ENCODE measurements at places on chromosomes 12 and 14.

DNA sequence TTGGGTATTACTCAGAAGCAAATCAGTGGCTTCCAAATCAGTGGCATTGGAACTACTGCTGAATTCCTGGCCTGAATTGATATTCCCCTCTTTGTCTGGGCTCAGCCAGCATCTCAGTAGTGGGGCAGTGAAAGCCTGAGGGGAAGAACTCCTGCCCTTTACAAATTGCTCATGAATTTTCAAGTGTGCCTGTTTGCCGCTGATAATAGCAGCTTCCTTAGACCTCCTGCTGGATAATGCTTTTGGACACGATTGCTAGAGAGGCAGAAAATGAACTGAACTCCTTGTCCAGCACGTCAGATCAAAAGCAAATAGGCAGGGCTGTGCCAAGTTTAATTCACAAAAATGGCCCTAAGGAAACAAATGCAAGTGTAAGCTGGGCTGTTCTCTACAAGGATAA lies 91.3 kb upstream of the GZMB start:
- DNase-seq: no peak

DNA sequence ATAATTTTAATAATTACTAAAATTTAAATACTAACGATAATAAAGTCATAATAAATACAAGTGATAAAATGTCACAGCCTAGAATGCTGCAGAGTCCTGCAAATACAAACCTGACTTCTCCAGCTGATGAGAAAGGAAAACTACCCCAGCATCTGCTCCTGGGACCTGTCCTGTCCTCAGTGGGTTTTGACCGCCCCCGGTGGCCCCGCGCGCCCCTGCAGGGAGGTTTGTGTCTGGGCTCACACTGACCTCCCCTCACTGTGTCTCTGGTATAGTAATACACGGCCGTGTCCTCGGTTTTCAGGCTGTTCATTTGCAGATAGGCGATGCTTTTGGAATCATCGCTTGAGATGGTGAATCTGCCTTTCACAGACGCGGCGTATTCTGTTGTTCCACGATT lies 1139.4 kb downstream of the TMEM121 start:
- DNase-seq: no peak

DNA sequence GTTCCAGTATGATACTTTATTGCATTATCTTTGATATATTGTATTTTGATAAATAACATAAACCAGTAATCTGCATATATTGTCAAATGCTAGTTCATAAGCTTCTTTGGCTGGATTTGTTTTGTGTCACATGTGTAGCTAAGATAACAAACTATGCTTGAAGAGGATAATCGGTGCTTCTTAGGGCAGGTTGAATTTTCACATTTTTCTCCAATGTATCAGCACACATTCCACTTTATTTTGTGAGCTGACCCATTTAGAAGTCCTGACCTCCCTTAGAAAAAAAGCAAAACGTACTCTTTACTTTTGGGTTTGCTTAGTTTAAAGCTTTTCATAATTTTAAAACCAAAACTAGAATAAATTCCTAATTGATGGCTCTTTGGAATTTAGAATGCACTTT lies 277.7 kb upstream of the DDHD1 start:
- no peak for DNase-seq

DNA sequence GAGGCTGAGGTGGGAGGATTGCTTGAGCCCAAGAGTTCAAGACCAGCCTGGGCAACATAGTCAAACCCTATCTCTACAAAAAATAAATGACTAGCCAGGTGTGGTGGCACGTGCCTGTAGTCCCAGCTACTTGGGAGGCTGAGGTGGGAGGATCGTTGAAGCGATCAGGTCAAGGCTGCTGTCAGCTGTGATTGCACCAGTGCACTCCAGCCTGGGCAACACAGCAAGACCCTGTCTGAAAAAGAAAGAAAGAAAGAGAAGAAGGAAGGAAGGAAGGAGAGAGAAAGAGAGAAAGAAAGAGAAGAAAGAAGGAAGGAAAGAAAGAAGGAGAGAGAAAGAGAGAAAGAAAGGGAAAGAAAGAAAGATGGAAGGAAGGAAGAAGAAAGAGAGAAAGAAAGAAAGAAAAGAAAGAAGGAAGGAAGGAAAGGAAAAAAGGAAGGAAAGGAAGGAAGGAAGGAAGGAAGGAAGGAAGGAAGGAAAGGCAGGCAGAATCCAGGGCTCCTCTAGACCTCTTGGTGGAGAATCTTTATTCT lies 71.5 kb upstream of the FBRSL1 start:
- no peak for DNase-seq

GRCh38 chr12:92771001-92771400 lies 68.2 kb downstream of the PLEKHG7 start:
- DNase-seq: no peak

DNA sequence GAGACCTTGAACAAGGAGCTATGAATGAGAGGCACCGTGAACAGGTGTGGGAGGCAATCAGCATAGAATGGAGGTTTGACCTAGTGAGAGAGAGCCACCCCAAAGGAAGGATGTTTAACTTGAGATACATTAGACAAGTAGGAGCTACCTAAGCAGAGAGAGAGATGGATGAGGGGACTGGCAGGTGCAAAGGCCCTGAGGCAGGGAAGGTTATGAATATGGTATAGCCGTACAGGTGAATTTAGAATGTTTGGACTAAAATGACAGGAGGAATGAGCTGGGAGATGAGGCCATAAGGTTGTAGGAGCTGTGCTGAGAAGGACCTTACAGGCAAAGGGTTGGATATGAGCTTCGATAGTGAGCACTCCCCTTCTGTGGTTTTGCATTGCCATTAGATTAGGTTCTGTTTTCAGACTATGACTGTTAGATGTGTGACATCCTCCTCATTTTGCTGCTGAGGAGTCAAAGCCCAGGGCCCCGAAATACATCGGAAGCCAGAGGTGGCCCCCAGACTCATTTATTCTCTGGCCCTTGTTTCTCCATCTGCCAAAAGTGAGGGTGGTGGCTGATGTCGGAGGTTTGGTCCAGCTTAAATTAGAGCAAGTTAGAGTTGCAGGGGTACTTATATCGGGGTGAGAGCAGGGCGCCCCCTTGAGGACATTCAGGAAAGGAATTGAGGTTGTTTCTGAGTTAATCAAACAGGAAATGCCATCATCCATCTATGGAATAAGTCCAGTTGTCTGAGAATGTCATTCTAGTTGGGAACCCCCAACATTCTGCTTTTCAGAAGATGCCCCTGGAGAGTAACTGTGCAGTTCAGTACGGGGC lies 29.4 kb downstream of the SLC24A4 start:
- peak; percentile 55 for DNase-seq

- peak; percentile 67 for DNase-seq
These were observed 8.8 kb upstream of the BICDL1 start for GRCh38 chr12:119980242-119980641.

DNA sequence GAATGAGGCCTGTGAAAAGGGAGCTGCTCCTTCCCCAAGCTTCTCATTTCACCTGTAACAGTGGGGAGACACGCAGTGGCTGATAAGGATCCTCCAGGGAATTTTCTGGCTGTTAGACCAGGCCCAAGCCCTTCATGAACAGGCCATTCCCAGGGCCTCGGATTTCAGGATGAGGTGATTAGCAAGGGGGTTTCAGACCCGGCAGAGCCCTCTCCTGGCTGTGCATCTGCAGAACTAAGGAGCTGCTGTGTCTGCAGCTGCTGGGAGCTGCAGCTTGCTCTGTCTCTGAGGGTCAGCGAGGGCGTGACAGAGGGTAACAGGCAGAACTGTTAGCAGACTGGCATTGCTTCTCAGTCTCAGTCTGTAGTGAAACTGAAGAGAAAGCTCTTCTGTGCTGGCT lies 110.4 kb downstream of the KCNA5 start:
- no peak for DNase-seq

DNA sequence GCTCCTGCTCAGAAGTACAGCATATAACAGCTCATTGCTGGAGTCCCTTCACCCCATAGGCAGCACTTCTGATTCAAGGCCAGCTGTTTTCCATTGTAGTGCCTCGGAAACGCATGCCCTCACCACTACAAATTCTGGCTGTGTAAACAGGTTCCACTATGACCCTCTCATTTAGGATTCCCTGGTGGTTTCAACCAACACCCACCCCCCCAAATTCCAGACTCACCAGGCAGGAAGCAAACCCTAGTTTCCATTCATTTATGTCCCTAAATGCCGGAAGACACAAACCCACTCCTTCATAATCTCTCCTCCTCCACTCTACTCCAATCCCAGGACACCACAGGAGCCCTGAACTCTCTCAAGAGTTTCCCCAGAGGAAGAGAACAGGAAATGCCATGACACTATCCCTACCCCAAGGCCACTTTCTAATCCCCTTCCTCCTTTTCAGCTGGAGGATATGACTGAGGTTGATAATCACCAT lies 75.9 kb upstream of the TMPO start:
- no peak for DNase-seq

DNA sequence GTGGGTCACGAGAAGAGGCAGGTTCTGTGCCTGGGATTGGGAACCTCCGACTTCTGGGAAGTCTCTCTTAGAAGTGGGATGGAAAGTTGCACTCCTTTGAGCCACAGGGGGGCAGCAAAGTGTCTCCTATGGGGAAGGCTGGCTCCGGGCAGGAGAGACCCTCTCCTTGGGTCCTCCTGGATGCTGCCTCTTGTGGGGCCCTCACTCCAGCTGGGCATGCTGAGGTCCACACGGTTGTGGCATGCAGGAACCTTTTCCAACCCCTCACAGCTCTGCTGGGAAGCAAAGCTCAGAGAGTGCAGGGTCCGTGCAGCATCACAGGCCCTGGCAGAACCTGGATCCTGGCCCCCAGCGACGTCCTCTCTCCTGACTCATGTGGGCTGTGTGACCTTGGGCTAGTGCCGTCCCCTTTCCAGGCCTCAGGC lies 17.4 kb downstream of the SDSL start:
- DNase-seq: no peak

- DNase-seq: no peak
These were observed 10.1 kb upstream of the RPS6KA5 start for GRCh38 chr14:91070572-91070971.

GRCh38 chr12:60106214-60106613 lies 510.4 kb downstream of the SLC16A7 start:
- DNase-seq: no peak

DNA sequence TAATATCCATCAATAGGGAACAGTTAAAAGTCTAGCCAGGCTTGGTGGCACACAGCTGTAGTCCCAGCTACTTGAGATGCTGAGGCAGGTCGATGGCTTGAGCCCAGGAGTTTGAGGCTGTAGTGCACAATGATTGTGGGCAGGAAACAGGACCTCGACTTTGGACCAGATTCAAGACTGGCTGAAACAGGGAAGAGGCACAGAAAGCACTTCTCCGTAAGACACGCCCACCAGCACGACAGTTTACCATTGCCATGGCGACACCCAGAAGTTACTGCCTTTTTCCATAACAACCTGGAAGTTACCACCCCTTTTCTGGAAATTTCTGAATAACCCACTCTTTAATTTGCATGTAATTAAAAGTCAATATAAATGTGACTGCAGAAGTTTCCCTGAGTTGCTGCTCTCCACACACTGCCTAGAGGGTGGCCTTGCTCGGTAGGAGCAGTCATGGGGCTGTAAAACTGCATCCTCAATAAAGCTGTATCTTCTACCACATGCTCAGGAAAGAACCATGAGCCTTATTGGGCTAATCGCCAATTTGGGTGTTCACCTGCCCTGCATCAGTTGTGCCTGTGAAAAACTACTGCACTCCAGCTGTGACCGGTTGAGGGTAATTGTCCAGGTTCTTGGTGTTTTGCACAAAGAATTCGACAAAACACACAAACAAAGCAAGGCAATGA lies 4.6 kb upstream of the LRRC23 start:
- no peak for DNase-seq

GRCh38 chr14:76201162-76201561 lies 49.4 kb downstream of the GPATCH2L start:
- DNase-seq: peak; percentile 24

DNA sequence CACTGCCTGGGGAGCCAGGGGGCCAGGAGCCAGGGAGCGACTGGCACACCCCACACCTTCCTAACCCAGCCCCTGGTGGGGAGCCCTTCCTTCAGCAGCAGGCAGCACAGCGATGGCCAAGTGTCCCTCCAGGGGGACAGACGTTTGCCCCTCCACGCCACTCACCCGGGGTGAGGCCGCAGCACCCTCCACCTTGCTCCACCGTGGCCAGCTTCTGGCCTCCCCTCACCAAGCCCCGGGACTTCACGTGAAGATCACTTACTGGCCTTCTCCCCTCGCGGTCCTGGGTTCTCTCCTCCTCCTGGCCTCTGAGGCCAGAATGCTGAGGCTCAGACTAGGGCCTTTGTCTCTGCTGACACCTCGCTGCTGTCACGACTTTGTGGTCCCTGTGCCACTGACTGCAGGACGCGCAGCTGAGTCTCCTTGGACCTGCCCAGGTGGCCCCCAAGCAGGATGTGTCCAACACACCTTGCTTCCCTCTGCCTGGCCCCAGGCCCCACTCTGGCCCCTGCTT lies 3.5 kb upstream of the ASPG start:
- no peak for DNase-seq
